ENCODE measurements at places on chromosomes 1 and 21.

- no peak for DNase-seq
Measured at GRCh38 chr1:5617179-5617520, 375.1 kb downstream of the NPHP4 start.

GRCh38 chr1:25095635-25096200 is 136.6 kb downstream of the SYF2 start:
- no peak for DNase-seq

DNA sequence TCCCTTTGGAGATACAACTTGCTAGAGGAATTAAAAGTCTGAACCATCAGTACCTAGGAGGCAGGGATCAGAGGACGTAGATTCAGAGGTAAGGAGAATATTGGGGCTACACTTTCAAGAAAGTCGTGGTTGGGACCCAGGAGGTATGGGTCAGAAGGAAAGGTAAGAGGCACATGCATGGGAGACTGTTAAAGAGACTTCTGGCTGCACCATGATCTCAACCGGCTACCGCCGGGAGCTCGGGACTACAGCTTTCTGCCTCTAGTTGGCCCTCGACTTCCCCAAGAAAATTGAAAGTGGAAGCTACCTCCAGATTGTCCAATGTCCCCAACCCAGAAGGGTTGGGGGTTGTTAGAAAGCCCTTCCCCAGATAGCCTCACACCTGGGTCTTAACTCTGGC is 355.7 kb upstream of the TMPRSS15 start:
- DNase-seq, result no peak

- DNase-seq, result no peak
Measured at GRCh38 chr1:96981181-96981580, 259.6 kb downstream of the PTBP2 start.

DNA sequence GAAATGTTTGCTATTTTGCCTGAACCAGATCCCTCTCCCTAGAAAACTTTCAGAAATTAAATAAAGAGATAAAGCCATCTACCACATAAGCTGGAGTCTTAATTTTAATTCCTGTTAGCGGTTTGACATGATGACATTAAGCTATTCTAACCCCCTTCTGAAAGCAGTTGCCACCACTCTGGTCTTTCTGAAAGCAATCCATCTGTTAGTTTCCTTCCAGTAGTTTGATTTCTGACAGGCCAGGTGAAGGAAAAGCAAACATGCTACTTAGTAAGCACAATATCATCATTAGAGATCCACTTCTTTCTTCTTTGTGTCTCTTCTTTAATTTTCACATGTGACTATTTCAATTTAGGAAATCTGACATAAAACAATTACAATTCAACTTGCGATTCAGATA is 39.9 kb downstream of the RGL1 start:
- no peak for DNase-seq

- no peak for DNase-seq
Measured at GRCh38 chr1:228785366-228786330, 50.4 kb downstream of the RHOU start.
